ENCODE measurements at places on chromosomes 3 and 15.

- DNase-seq, result no peak
Observed at GRCh38 chr3:42736081-42736480, 33.5 kb upstream of the HHATL start.

- no peak for DNase-seq
Observed at GRCh38 chr15:81381720-81382119, 7.7 kb upstream of the TMC3 start.

DNA sequence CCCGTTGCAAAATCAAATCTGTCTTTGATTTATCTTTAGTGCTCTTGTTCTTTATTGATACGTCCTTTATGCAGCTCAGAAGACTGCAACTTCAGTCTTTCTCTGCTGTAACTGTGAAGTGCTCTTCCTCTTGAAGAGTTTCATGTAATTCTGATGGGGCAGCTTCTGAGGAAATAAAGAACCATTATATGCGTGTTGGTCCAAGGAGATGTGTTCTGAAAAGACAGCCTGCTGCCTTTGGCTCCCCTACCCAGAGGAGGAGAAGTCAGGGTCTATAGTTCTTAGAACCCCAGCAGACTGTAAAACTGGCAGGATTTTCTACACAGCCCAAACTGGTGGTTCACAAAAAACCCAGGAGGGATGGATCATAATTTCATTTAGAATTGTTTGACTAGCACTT, 22.4 kb upstream of the ABHD10 start:
- no peak for DNase-seq

- no peak for DNase-seq
Observed at GRCh38 chr3:153818338-153818737, 302.9 kb upstream of the ARHGEF26 start.

DNA sequence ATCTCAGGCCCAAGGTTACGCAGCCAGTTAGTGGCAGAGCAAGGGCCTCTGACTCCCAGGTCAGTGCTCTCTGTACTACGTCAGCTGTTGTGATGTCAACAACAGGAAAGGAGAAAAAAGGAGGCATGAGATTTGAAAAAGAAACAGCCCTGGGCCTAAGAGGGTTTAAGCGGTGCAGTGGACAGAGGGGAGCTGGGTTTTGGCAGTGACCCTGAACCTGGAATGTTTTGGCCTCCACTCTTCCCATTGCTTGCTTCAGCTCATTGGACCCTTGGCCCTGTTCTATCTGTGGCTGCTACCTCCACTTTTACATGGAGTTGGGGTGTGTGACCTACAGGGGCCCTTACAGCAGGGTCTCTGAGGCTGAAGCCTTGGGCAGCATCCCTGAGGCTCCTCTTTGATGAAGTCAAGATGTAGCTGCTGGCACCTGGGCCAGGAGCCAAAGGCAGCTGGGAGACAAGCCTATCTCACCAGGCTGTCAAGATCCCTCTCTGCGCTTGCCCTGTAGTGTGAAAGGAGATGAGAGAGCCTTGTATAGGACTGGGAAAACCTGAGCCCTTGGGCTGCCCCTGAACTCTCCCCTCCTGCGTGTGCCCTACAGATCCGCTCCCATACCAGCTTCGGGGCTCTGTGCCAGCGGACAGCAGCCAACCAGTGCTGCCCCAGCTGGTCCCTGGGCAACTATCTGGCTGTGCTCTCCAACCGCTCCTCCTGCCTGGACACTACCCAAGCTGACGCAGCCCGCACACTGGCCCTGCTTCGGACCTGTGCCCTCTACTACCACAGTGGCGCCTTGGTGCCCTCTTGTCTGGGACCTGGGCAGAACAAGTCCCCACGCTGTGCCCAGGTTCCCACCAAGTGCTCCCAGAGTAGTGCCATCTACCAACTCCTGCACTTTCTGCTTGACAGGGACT, 8.7 kb downstream of the DISP2 start:
- DNase-seq, result no peak

DNA sequence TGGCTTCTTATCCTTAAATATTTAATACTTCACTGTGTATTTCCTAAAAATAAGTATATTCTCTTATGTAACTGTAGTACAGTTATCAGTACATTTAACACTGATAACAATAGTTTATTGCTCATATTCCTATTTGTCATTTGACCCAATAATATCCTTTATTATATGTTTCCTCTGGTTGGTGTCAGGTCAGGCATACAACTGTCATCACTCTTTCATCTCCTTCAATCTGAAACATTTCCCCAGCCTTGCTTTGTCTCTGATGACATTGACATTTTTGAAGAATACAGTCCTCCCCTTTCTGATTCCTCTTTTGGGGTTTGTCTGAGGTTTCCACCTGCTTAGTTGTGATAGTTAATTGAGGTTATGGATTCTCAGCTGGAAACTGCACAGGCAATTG, 27.8 kb downstream of the PLEKHO2 start:
- no peak for DNase-seq

DNA sequence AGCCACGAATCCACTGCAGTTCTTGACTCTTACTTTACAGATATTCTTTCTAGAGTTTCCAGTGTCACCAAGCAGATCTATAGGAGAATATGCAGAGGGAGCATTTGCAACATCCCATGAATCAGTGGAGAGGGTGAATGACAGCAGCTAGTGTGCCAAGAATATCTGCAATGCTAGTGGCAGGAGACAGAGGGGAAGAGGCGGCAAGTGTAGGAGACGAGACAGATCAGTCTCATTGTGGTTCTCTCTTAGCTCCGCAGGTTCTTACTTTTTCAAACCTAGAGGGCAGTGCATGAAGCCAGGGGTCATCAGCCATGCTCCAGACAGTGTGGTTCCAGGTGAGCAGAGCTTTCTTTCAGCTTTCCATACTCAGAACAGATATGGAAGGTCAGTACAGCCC, 744 bp downstream of the ZNF619 start:
- DNase-seq, result no peak

- DNase-seq, result no peak
Observed at GRCh38 chr15:73826711-73827251, 46.6 kb upstream of the TBC1D21 start.

All from AG09309 (cell line).